ENCODE measurements at places on chromosomes 2 and 18. TPM values are rescaled to one million over a fixed set of nuclear protein-coding genes. Genes with fewer than 3 reads are reported as not detected.

GRCh38 chr2:100895934-100896685 lies 76.2 kb downstream of the NPAS2 start:
- no peak overlapping the region for H3K4me3 ChIP-seq
- H3K4me1 ChIP-seq: peaks cover 48% of the 10 kb centered on the region
- H3K36me3 ChIP-seq: no peaks in the 10 kb centered on the region
- no peak overlapping the region for H3K27ac ChIP-seq

DNA sequence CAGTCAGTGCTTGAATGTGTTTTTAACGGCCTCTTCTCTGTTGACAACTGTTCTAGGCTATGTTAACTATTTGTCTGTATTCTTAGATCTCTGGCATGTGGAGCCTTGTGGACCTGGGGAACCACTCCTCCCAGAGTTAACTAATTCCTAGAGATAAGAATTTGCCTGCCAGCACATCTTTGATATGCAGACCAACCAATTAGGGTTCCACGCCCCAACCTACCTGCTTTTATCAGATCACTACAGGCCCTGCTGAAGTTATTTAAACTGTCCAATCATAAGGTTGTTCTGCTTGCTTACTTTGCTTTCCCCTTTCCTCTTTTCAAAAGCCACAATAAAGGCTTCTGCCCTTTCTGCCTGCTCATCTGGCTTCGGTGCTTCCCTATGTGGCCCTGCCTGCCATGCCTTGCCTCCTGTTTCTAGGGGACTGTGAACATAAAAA lies 8.5 kb upstream of the CYBRD1 start:
- H3K4me1 ChIP-seq: peaks cover 14% of the 10 kb centered on the region
- H3K27ac ChIP-seq: no peak overlapping the region
- H3K27me3 ChIP-seq: no peaks in the 10 kb centered on the region
- H3K36me3 ChIP-seq: no peaks in the 10 kb centered on the region
- no peak for DNase-seq

DNA sequence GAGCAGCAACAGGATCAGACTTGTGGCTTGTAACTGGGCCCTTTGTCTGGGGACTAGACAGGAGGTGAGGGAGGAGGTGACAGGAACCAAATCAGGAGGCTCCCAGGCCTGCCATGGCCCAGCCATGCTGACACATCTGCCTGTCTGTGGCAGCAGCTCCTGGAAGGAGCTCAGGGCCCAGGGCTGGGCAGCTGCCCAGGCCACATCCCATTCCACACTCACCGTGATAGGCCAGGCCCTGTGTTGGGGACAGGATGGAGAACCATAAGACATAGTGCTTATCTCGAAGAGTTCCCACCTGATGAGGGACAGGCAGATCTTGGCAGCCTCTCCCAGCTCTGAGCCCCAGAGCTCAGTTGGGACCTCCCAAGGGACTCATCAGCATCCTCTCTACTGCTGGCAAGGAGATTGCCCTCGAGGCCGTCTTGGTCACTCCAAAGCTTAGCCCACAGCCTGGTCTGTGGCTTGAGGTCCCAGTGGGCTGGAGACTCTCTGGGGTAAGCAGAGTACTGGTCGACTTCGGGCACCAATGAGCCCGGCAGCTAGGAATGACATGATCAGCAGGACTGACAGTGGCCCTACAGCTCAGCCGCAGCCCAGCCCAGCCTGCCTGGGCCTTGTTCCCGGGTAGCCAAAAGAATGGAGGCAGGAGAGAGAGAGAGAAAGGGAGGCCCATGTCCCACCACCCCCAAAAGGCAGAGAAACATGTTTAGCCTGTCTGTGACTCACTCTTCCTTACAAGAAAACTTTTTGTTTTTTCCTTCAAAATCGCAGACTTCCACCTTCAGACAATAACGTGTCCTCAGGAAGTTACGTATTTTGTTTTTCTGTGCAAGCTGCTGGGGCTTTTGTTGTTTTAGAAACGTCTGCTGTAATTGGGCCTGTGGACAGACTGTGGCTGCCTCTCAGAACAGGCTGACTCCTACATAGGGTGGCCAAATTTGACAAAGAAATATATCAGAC lies 82.1 kb downstream of the HS1BP3 start:
- no peak overlapping the region for H3K4me3 ChIP-seq
- H3K27ac ChIP-seq: peak overlapping the region; percentile 62
- no peaks in the 10 kb centered on the region for H3K27me3 ChIP-seq
- no peaks in the 10 kb centered on the region for H3K36me3 ChIP-seq

- peaks cover 80% of the 10 kb centered on the region for H3K4me1 ChIP-seq
- H3K36me3 ChIP-seq: peaks cover 8% of the 10 kb centered on the region
- DNase-seq: peak; percentile 59
Measured at GRCh38 chr2:160405077-160405867, 88.3 kb downstream of the RBMS1 start.

GRCh38 chr2:138718405-138718804 lies 61.8 kb downstream of the NXPH2 start:
- H3K27ac ChIP-seq: no peak overlapping the region
- H3K27me3 ChIP-seq: no peaks in the 10 kb centered on the region
- H3K36me3 ChIP-seq: no peaks in the 10 kb centered on the region
- no peak for DNase-seq
- no peak overlapping the region for H3K4me3 ChIP-seq

DNA sequence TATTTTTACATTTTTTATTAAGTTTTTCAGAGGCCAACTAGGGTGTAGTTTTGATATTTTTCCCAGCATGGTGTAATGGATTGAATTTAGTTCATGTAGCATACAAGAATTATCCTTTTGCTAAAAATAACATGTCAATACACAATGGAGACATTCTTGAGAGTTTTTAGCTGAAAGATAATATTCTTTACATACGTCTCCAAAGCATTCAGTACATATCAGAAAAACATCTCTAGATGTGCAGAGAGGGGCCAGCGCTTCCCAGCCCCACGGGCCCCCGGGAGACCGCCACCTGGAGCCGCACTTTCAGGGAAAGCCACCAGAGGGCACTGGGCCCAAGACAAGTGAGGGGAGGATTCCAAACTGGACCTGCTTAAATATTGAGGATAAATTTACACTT lies 499.4 kb downstream of the GALR1 start:
- no peaks in the 10 kb centered on the region for H3K36me3 ChIP-seq
- no peaks in the 10 kb centered on the region for H3K4me1 ChIP-seq
- H3K27ac ChIP-seq: no peak overlapping the region
- no peak for DNase-seq
- no peaks in the 10 kb centered on the region for H3K27me3 ChIP-seq
- H3K4me3 ChIP-seq: no peak overlapping the region

- no peak overlapping the region for H3K27ac ChIP-seq
- no peaks in the 10 kb centered on the region for H3K4me1 ChIP-seq
- no peaks in the 10 kb centered on the region for H3K36me3 ChIP-seq
Measured at GRCh38 chr2:147698166-147698565, 146.7 kb upstream of the ACVR2A start.

GRCh38 chr18:32847691-32848090 lies 74.9 kb upstream of the KLHL14 start:
- no peak for DNase-seq
- no peaks in the 10 kb centered on the region for H3K27me3 ChIP-seq
- no peaks in the 10 kb centered on the region for H3K36me3 ChIP-seq
- H3K4me1 ChIP-seq: no peaks in the 10 kb centered on the region
- H3K4me3 ChIP-seq: no peak overlapping the region

- H3K27me3 ChIP-seq: no peaks in the 10 kb centered on the region
- DNase-seq: no peak
- no peaks in the 10 kb centered on the region for H3K36me3 ChIP-seq
- no peak overlapping the region for H3K27ac ChIP-seq
- no peaks in the 10 kb centered on the region for H3K4me1 ChIP-seq
Measured at GRCh38 chr2:206518997-206519396, 75.7 kb downstream of the ADAM23 start.

DNA sequence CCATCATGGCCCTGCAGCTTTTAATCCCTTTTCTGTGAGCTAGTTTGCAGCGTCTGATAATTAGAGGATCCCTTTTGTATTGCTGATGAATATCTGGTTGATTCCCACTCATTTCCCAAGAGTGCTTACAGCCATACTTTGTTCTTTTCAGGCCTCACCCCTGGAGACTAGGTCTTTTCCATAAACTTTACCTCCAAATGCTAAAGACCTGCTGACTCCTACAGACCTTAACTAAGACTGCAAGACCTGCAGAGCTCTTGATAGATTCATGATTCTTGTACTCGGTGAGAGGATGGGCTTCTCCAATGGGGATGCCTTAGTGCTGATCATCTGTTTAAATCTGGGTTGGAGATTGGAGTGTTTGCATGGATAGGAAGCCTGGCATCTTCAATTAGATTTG lies 33.1 kb upstream of the DYNAP start:
- no peak for DNase-seq
- no peaks in the 10 kb centered on the region for H3K27me3 ChIP-seq
- no peak overlapping the region for H3K27ac ChIP-seq
- no peaks in the 10 kb centered on the region for H3K36me3 ChIP-seq

DNA sequence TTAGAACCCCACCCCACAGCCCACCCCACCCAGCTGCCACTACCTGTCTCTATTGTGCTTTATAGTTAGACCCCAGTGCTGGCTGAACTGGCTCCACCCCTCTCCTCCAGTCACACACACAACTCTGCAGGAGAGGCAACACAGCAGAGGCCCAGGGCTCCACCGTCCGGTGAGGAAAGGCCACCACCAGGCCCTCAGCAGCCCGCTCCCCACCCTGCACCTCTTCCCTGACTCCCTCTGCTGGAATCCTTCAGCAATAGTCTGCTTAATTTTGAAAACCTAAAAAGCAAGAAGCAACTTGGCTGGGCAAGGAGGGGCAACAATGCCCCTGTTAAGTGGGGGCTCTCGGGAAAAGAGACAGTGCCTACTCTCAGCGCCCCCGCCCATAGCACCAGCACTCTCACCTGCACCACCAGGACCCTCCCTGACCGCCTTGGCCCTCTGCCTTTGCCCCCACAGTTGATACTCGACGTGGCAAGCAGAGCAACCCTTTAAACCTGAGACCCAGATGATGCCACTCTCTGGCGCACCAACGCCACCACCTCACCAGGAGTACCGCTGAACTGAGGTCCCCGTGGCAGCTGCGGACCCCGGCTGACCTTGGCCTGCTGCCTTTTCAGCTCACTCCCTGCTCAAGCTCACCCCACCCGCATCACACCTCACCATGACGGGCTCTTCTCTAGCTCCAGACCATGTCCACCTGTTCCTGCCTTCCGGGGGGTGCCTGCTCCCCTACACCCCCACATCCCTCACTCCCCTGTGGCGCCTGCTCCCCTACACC lies 45.7 kb downstream of the NDUFA10 start:
- no peak overlapping the region for H3K4me3 ChIP-seq
- no peak for DNase-seq
- H3K4me1 ChIP-seq: no peaks in the 10 kb centered on the region

GRCh38 chr2:112644155-112644932 lies 1.4 kb upstream of the SLC20A1 start:
- H3K4me1 ChIP-seq: peaks cover 75% of the 10 kb centered on the region
- H3K4me3 ChIP-seq: peak overlapping the region; percentile 85
- H3K36me3 ChIP-seq: peaks cover 34% of the 10 kb centered on the region
- peak overlapping the region; percentile 84 for H3K27ac ChIP-seq

- H3K27ac ChIP-seq: no peak overlapping the region
- no peaks in the 10 kb centered on the region for H3K4me1 ChIP-seq
- H3K4me3 ChIP-seq: no peak overlapping the region
Measured at GRCh38 chr2:40690036-40690435, 238.1 kb upstream of the SLC8A1 start.

DNA sequence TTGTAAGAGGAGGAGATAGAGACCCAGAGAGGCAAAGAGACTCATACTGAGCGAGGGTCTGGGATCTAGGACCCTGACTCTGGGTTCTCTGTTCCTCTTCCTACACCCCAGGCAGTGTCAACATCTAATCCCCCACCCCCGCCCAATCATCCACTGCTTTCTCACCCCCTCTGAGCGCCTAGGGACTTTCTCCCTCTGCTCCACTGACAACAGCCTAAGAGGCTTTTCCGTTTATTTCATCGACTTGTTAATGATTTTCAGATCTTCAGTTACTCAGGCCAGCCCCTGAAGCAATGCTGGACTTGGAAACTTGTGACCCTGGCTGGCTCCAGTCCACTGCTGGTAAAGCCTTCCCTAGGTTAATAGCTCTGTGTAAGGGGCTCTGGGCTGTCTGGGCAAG lies 65.1 kb downstream of the TFCP2L1 start:
- H3K4me1 ChIP-seq: no peaks in the 10 kb centered on the region
- H3K27me3 ChIP-seq: no peaks in the 10 kb centered on the region
- H3K4me3 ChIP-seq: no peak overlapping the region
- no peaks in the 10 kb centered on the region for H3K36me3 ChIP-seq

- no peaks in the 10 kb centered on the region for H3K27me3 ChIP-seq
- no peak overlapping the region for H3K27ac ChIP-seq
- no peaks in the 10 kb centered on the region for H3K4me1 ChIP-seq
- DNase-seq: no peak
Measured at GRCh38 chr2:95044601-95045000, 19.1 kb downstream of the MAL start.

DNA sequence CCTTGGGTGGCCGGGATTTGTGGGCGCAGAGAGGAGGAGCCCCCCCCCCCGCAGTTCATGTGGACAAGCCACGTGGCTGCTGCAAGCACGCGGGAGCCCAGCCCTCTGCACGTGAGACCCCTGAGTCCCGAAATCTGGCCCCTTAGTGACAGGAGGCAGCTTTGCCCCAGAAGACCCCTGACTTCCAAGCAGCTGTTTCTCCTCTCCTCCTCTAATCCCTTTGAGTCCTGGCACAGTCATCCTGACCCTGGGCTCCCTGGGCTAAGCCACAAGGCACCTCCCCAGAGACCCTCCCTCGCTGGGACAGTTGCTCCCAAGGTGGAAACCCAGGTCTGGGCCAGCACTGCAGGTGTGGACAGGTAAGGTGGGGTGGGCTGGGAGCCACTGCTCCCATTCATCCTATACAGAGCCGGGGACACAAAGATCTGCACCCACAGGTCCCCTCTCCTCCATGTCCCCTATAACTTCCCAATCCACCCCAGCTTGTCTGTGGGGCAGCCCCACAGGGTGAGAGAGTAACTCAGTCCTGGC lies 923 bp downstream of the TEKT4 start:
- no peaks in the 10 kb centered on the region for H3K36me3 ChIP-seq
- H3K4me1 ChIP-seq: peaks cover 6% of the 10 kb centered on the region
- H3K27ac ChIP-seq: no peak overlapping the region
- H3K27me3 ChIP-seq: no peaks in the 10 kb centered on the region
- no peak overlapping the region for H3K4me3 ChIP-seq

GRCh38 chr18:49051311-49051967 lies 100.7 kb upstream of the SMAD7 start:
- no peak overlapping the region for H3K4me3 ChIP-seq
- no peak for DNase-seq
- H3K27ac ChIP-seq: peak overlapping the region; percentile 96

The CROCC2 gene
- total RNA-seq: not detected

The PDCD1 gene
- not detected for total RNA-seq

The TMEM150A gene
- 1.0 TPM for total RNA-seq

The SRD5A2 gene
- not detected for total RNA-seq

The GPR17 gene
- total RNA-seq: not detected
